Lower leg skin (tissue), 4 donors: ENCODE measurements at places on chromosomes 7 and 10. TPM values are rescaled to one million over a fixed set of nuclear protein-coding genes. Genes with fewer than 3 reads are reported as not detected.

- DNase-seq: no peak
Observed at GRCh38 chr7:24767878-24768569, 10.8 kb upstream of the GSDME start.

Gene LRRC18
- not detected for total RNA-seq

DNA sequence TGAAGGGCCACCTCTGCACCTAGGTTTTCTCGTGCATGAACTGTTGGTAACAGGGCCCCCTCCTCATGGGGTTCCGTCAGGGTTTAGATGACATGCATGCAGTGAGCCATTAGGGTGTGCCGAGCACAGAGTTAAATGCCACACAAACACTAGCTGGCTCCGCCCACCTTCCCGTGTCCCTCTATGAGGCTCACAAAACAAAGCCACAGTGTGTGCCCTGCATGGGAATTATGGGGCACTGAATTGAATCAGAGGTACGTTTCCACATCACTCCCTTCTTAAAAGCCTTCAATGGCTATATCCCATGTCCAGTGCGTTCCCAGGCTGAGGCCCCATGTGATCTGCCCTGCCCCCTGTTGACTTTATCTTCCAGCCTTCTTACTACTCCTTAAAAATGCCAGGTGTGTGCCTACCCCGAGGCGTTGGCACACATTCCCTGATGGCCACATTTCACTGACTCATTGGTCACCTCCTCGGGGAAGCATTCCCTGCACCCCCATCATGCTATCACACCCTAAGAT is 35.7 kb downstream of the GSDME start:
- no peak for DNase-seq

Gene ARHGAP19
- 8.5 TPM for total RNA-seq

DNA sequence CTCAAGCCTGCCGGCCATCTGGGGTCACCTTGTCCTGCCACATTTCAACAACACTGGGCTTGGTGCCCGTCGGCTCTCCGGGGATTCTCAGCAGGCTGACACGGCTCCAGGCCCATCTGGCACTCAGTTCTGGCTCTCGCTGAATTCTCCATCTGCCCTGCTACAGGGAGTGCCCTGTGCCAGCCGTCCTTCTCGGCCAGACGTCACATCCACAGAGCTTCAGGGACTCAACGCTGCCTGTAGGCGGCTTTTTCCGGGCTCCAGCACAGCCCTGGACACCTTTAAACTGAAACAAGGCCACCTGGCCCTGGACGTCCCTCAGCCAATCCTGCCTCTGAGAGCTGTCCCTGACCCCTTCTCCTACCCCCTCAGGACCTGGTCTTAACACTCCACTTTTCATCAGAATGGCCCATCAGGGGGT is 43.0 kb downstream of the TMEM130 start:
- DNase-seq: no peak

- no peak for DNase-seq
Observed at GRCh38 chr7:136128050-136128449, 150.9 kb upstream of the MTPN start.

Gene PGAM1
- total RNA-seq: 151 TPM

Gene PTPRN2
- total RNA-seq: 0.11 TPM

Gene GARIN1A
- total RNA-seq: not detected
